ENCODE measurements at places on chromosomes 4 and X. TPM values are rescaled to one million over a fixed set of nuclear protein-coding genes. Genes with fewer than 3 reads are reported as not detected.
A peak's percentile ranks its signal among the peaks of the same experiment; 100 is the strongest.

DNA sequence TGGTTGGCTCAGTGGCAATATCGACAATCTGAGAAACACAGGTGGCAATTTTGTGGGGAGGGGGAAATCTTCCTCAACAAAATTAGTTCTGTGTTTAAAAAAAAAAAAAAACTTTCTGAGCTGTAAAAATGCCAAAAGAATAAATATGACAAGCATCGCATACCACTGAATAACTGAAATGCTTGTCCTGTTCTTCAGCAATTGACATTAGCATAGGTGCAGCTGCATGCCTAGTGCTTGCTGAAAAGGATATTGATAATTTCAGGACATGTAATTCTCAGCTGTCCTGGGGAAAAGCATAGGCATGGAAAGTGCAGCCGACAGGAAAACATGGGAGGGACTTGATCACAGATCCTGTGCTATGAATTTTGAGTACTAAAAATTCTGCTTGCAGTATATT lies 147.2 kb downstream of the SOWAHB start:
- no peaks in the 10 kb centered on the region for H3K27me3 ChIP-seq
- DNase-seq: no peak
- H3K36me3 ChIP-seq: peaks cover 7% of the 10 kb centered on the region
- H3K27ac ChIP-seq: no peak overlapping the region

GRCh38 chr4:146857298-146857697 lies 88.4 kb downstream of the TTC29 start:
- DNase-seq: no peak
- H3K4me3 ChIP-seq: no peak overlapping the region

GRCh38 chrX:24782011-24782410 lies 88.3 kb downstream of the POLA1 start:
- H3K4me1 ChIP-seq: no peaks in the 10 kb centered on the region
- no peaks in the 10 kb centered on the region for H3K36me3 ChIP-seq

GPRASP3 gene
- 5.9 TPM for total RNA-seq

- no peak overlapping the region for H3K4me3 ChIP-seq
- H3K27ac ChIP-seq: no peak overlapping the region
- DNase-seq: no peak
- no peaks in the 10 kb centered on the region for H3K4me1 ChIP-seq
- H3K27me3 ChIP-seq: no peaks in the 10 kb centered on the region
Measured at GRCh38 chrX:128634754-128635153, 582.6 kb upstream of the ACTRT1 start.

SPANXA2 gene
- total RNA-seq: not detected

- no peaks in the 10 kb centered on the region for H3K4me1 ChIP-seq
- H3K4me3 ChIP-seq: no peak overlapping the region
- H3K27me3 ChIP-seq: no peaks in the 10 kb centered on the region
- no peaks in the 10 kb centered on the region for H3K36me3 ChIP-seq
- DNase-seq: no peak
- H3K27ac ChIP-seq: no peak overlapping the region
Measured at GRCh38 chrX:74902806-74903205, 22.4 kb downstream of the NEXMIF start.

GRCh38 chr4:173074501-173074946 lies 94.1 kb upstream of the GALNT7 start:
- H3K27ac ChIP-seq: no peak overlapping the region
- no peaks in the 10 kb centered on the region for H3K27me3 ChIP-seq
- H3K4me3 ChIP-seq: no peak overlapping the region

DNA sequence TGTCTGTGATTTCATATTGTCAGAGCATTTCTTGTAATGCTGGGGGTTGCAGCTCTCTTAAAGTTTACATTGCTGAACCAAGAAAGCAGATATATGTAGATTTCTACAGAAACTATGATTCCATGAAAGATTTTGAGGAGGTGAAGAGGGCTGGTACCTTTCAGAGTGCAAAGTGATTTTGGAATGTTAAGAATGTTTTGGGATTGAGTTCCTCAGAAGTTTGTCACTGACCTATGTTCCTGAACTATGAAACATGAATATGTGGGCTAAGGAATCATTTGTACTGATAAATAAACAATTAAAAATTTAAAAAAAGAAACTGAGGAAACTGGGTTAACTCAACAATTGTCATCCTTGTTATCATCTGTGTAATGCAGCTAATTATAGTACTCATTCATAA lies 12.3 kb upstream of the CHIC2 start:
- no peak overlapping the region for H3K4me3 ChIP-seq
- H3K27me3 ChIP-seq: no peaks in the 10 kb centered on the region
- H3K27ac ChIP-seq: no peak overlapping the region
- H3K4me1 ChIP-seq: peaks cover 22% of the 10 kb centered on the region
- peak; percentile 65 for DNase-seq

SPANXB1 gene
- not detected for total RNA-seq

- no peak for DNase-seq
- no peaks in the 10 kb centered on the region for H3K4me1 ChIP-seq
- no peaks in the 10 kb centered on the region for H3K36me3 ChIP-seq
- H3K4me3 ChIP-seq: peak overlapping the region; percentile 38
- H3K27ac ChIP-seq: no peak overlapping the region
Measured at GRCh38 chrX:86148594-86148993, 343 bp downstream of the DACH2 start.

DNA sequence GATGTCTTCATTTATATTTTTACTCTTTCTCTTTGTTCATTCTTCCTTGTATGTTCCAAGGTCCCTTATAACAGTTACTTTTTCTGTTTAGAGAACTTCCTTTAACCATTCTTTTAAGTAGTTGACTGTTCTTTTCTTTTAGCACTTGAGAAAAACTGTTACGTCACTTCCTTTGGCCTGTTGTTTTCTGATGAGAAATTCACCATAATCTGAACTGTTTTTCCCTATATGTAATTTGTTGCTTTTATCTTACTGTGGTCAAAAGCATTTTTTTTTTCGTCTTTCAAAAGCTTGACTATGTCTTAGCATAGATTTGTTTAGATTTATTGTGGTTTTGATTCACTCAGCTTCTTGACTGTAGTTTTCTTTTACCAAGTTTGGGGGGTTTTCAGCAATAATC lies 1660.3 kb upstream of the PCDH10 start:
- no peaks in the 10 kb centered on the region for H3K27me3 ChIP-seq
- no peaks in the 10 kb centered on the region for H3K36me3 ChIP-seq
- H3K4me1 ChIP-seq: no peaks in the 10 kb centered on the region

GRCh38 chr4:56762484-56763250 lies 58.8 kb downstream of the SPINK2 start:
- peaks cover 6% of the 10 kb centered on the region for H3K4me1 ChIP-seq
- no peak overlapping the region for H3K27ac ChIP-seq
- no peak for DNase-seq
- no peaks in the 10 kb centered on the region for H3K27me3 ChIP-seq
- H3K36me3 ChIP-seq: no peaks in the 10 kb centered on the region
- no peak overlapping the region for H3K4me3 ChIP-seq

- H3K4me1 ChIP-seq: no peaks in the 10 kb centered on the region
- no peaks in the 10 kb centered on the region for H3K36me3 ChIP-seq
- DNase-seq: peak; percentile 68
Measured at GRCh38 chr4:138405934-138406567, 163.9 kb upstream of the SLC7A11 start.

GRCh38 chrX:53239474-53239873 lies 14.5 kb upstream of the KDM5C start:
- peaks cover 3% of the 10 kb centered on the region for H3K36me3 ChIP-seq
- H3K27ac ChIP-seq: no peak overlapping the region
- H3K4me1 ChIP-seq: no peaks in the 10 kb centered on the region

DNA sequence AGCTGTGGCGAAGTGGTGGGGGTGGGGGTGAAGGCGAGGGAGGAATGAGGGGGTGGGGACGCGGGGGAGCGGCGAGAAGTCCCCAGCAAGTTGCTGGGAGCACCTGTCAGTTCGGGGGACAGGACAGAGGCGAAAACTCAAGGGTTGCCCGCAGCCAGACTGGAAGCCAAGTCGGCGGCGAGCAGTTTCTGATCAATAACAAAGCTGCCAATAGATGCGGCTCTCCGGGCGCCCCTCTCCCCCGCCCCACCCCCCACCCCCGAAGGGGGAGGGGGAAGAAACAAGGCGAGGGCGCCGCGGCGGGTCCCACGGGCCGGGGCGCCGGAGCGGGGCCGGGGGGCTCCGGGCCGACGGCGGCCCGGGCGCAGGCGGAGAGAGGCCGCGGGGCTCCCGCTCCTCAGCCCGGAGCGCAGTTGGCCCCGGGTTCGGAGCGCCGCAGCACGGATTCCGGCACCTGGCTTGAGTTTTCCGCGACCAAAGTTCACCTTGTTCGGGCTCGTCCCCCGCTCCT lies 379 bp downstream of the PDGFC start:
- H3K36me3 ChIP-seq: no peaks in the 10 kb centered on the region
- peaks cover 13% of the 10 kb centered on the region for H3K4me1 ChIP-seq
- DNase-seq: no peak
- peak overlapping the region; percentile 81 for H3K4me3 ChIP-seq
- H3K27ac ChIP-seq: peak overlapping the region; percentile 89

- H3K27me3 ChIP-seq: no peaks in the 10 kb centered on the region
- H3K36me3 ChIP-seq: no peaks in the 10 kb centered on the region
- DNase-seq: no peak
- no peak overlapping the region for H3K27ac ChIP-seq
- no peak overlapping the region for H3K4me3 ChIP-seq
- H3K4me1 ChIP-seq: peaks cover 7% of the 10 kb centered on the region
Measured at GRCh38 chr4:147847751-147848590, 116.1 kb downstream of the ARHGAP10 start.

CT45A1 gene
- not detected for total RNA-seq

DNA sequence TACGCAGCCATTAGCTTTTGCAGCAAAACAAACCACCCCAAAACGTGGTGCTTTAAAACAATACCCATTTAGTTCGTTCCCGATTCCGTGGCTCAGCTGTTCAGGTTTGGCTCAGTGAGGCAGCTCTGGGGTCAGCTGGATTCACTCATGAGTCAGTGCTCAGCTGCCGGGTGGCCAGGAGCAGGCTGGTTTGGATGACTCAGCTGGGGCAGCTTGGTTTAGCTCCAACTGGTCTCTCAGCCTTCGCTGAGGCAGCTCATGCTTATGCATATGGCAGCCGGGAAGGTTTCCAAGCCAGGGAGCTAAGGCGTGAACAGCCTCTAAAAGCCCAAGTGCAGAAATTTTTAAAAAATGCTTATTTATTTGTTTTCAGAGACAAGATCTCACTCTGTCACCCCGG lies 13.3 kb upstream of the CD99 start:
- peak overlapping the region; percentile 58 for H3K27ac ChIP-seq
- peak; percentile 99 for DNase-seq
- H3K4me3 ChIP-seq: no peak overlapping the region
- H3K36me3 ChIP-seq: no peaks in the 10 kb centered on the region

FHIP1A gene
- under 0.01 TPM for total RNA-seq

- no peak overlapping the region for H3K27ac ChIP-seq
- DNase-seq: no peak
- H3K4me1 ChIP-seq: no peaks in the 10 kb centered on the region
- no peak overlapping the region for H3K4me3 ChIP-seq
Measured at GRCh38 chr4:7529368-7530080, 94.8 kb upstream of the PSAPL1 start.

GRCh38 chr4:113878668-113879067 lies 100.8 kb downstream of the ARSJ start:
- H3K27ac ChIP-seq: no peak overlapping the region
- peaks cover 6% of the 10 kb centered on the region for H3K4me1 ChIP-seq
- DNase-seq: peak; percentile 78
- H3K4me3 ChIP-seq: no peak overlapping the region
- no peaks in the 10 kb centered on the region for H3K27me3 ChIP-seq

GRCh38 chr4:144176476-144176875 lies 36.0 kb upstream of the GYPA start:
- H3K4me1 ChIP-seq: no peaks in the 10 kb centered on the region
- peak; percentile 59 for DNase-seq
- H3K27me3 ChIP-seq: no peaks in the 10 kb centered on the region
- H3K4me3 ChIP-seq: no peak overlapping the region
- H3K27ac ChIP-seq: no peak overlapping the region

GRCh38 chr4:146105464-146105863 lies 70.1 kb upstream of the LSM6 start:
- DNase-seq: no peak
- H3K27me3 ChIP-seq: no peaks in the 10 kb centered on the region
- H3K27ac ChIP-seq: no peak overlapping the region
- no peak overlapping the region for H3K4me3 ChIP-seq

Data from fibroblast of lung (primary cell).